ENCODE measurements at places on chromosomes 4 and X.

DNA sequence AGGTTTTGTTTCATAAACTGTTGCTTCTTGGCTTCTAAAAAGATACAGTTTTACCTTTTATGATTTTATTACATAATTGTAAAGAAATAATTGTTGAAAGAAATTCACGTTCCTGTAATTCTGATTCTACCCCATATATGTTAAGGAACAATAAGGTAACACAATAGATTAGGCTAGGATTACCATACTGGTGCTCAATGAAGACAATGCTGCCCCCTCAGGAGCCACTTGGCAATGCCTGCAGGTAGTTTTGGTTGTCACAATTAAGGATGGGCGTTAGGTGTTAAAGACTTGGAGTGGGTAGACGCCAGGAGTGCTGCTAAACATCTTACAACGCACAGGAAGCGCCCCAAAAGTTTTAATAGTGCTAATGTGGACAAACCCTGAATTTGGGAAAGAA, 133.2 kb downstream of the NLGN4X start:
- peak; percentile 3 for DNase-seq

DNA sequence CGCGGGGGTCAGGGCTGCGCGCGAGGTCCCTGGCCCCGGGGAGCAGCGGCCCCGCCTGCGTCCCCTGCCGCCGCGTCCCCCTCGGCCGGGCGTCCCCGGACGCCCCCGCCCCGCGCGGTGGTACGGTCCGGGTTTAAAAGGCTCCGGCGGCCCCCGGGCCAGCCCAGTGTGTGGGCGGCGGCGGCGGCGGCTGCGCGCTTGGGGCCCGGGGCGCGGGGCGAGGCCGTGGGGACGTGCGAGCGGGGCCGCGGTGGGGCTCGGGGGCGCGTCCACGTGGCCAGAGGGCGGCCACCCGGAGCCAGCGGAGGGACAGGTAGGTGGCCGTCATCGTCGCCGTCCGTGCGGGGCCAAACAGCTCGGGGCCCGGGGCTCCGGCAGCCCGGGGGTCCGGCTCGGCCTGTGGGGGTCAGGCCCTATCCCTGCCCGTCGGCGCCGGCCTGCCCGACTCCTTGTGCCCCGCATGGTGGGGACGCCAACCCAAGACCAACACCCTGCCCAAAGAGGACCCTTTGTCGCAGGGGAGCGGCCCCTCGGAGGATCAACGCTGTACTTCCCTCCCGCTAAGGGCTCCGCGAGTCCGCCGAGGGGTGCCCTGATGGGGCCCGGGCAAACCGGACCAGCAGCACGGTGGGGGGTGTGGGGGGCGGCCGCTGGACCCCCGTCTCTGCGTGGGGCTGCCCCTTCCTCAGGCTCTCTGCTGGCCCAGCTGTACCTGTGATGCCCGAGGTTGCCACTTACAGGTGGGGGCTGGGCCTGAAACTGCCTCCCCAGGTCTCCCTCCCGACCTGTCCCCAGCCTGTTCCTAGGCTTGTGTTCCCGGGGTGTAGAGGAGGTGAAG, at the start of gene PLXNA3:
Gene PLXNA3 (plus strand): TSS at position 166 of the 838 bp plus-strand sequence. CDS start 1,903 bp downstream, outside the sequence.
- DNase-seq: peak; percentile 36

- DNase-seq: no peak
Observed at GRCh38 chr4:142933207-142933606, 87.1 kb upstream of the INPP4B start.

- DNase-seq: no peak
Observed at GRCh38 chr4:77225022-77225421, 68.0 kb downstream of the CCNG2 start.

- DNase-seq: no peak
Observed at GRCh38 chr4:167715176-167715575, 377.2 kb upstream of the ANXA10 start.

GRCh38 chr4:76622717-76623116, 187.7 kb downstream of the SHROOM3 start:
- peak; percentile 32 for DNase-seq

- DNase-seq: peak; percentile 58
Observed at GRCh38 chrX:103175944-103176753, 38.8 kb upstream of the BEX4 start.

- DNase-seq: peak; percentile 68
Observed at GRCh38 chrX:24395775-24396174, 35.3 kb downstream of the SUPT20HL1 start.

DNA sequence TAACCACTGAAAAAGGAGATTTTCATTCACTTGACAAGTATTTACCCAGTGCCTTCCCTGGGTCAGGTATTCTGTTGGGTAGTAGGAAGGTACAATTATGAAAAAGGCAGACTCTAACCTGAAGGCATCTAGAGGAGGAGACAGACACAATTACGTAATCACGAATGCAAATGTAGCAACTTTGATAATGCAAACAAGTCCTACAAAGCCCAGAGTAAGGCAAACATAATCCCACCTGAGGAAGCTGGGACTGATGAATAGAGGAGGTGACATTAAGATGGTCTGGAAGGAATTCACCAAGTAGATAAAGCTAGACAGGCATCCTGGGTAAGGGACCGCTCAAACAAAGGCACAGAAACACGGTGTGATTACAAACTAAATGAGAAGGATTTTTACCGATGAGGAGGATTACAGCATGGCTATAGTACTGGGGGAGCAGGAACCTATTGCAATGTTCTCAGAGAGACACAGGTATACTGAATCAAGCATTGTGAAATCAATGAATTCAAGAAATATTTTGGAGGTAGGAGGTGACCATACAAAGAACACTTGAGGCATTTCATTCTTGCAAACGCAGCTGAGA, 37.1 kb downstream of the TMEM150C start:
- DNase-seq: no peak

DNA sequence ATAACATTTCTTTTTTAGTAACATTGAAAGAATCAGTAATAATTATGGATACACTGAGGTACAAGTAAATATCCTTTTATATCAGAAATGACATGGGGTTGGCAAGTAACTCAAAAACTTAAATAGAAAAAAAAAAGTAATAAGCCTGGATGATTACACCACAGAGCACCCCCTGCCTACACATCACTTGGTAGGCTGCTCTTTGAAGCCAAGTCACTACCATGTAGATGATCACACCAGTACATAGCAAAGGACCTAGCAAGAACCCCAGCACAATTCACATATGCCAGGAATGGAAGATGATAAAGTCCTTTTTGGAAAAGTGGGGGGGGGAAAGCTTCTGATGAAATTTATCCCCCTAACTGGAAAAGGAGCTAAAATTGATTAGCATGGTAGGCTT, 56.9 kb downstream of the METTL14 start:
- DNase-seq: no peak

- DNase-seq: no peak
Observed at GRCh38 chrX:17826609-17827496, 34.2 kb downstream of the RAI2 start.

- peak; percentile 18 for DNase-seq
Observed at GRCh38 chr4:61921920-61922319, 721.8 kb downstream of the ADGRL3 start.

GRCh38 chr4:124483048-124483906, 229.3 kb downstream of the ANKRD50 start:
- DNase-seq: peak; percentile 42

DNA sequence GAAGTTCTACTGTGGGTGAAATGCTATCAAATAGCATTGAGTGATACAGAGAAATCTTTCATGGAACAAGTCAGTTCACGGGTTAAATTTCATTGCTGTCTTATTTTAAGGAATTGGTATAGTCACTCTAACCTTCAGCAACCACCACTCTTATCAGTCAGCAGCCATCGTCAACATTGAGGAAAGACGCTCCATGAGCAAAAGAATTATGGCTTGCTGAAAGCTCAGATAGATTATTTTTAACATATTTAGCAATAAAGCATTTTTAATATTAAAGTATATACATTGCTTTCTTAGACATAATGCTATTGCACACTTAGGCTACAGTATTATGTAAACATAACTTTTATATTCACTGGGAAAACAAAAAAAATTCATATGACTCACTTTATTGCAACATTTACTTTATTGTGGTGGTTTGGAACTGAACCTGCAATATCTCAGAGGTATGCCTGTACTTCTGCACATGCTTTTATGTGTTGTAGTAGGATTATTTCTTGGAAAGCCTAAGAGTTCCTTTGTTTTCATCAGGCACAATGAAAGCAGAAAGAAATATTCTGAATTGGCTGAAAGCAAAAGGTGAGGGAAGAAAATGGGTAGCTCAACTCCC, 586.7 kb downstream of the GBA3 start:
- no peak for DNase-seq

GRCh38 chr4:142128529-142128928, 492.1 kb downstream of the IL15 start:
- no peak for DNase-seq

DNA sequence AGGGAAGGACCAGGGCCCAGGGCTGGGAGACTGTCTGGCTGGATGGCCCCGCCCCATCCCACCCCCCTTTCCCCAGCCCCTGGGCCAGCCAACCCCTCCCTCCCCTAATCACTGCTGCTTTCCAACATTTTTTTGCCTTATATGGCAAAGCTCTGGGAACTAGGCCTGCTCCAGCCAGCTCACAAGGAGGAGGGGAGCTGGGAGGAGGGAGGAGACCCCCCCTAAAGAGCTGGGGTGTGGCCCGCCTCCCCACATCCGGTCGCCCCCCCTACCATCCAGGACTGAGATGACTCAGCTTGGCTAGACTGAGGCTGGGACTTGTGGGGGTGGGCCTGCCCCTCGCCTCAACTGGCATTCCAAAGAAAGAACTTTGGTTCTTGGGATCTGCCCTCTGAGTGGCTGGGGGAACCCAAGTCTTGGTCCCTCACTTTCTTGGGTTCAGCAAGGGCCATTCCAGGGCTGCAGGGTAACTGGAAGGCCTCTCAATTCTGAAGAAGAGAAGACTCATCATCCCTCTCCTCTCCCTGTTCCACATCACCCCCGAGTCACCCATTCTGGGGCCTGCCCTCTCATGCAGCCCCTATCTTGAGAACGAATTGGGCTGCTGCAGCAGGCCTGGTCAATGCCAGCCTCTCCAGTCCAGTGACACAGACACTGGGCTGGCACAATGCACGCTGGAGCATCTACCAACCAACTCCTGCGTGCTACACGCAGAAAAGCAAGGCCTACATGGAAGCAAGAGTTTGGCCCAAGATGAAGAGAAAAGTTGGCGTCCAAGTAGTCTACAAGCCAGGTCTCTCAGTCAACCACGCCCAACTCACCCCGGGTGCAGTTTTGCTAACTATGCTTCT, 4.8 kb downstream of the FLNA start:
- DNase-seq: peak; percentile 53

GRCh38 chrX:18490806-18491555, 65.6 kb downstream of the CDKL5 start:
- no peak for DNase-seq

- no peak for DNase-seq
Observed at GRCh38 chrX:131831185-131831520, 191.9 kb upstream of the STK26 start.

- peak; percentile 22 for DNase-seq
Observed at GRCh38 chr4:69057620-69058409, 38.5 kb upstream of the UGT2B7 start.

DNA sequence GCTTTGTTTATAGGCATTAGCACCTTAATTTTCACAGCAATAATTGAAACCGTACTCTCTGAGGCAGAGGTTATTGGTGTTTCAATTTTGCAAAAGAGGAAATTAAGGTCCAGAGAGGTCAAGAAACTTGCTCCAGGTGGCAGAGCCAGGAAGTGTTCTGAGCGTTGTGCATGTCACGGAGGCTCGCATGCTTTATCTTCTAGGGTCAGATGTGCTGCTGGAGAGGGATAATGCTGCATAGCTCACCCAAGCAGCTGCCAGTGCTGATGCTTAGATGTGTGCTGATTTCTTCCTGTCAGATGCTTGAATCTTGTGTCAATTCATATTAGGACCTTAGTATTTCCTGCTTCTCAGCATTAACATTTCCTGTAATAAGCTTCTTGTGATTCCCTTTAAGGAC, 13.0 kb upstream of the FGF5 start:
- DNase-seq: no peak

GRCh38 chr4:86398187-86398586, 38.3 kb upstream of the MAPK10 start:
- DNase-seq: no peak

DNA sequence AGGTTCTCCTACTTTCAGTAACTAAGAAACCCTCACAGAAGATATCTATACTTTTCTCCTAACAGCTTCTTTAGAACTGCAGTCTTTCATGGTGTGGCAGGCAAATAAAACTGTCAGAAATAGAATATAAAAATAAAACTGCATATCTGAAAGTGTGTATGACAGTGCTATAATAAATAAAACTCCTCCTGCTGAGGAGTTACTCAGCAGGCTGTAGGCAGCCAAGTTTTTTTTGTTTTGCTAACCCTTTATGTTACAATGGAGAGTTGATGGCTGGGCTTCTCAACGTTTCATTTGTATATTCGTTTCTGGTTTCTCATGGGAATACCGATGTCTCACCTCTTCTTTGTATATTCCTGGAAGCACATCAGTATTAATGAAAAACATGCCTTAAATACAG, 18.2 kb upstream of the UGT2B10 start:
- no peak for DNase-seq

GRCh38 chr4:39118034-39118658, 56.1 kb downstream of the KLHL5 start:
- DNase-seq: no peak

- DNase-seq: no peak
Observed at GRCh38 chr4:128322311-128322710, 34.7 kb upstream of the PGRMC2 start.

- DNase-seq: no peak
Observed at GRCh38 chr4:155799116-155799793, 40.4 kb downstream of the GUCY1B1 start.

- DNase-seq: no peak
Observed at GRCh38 chr4:165628572-165628971, 244.5 kb upstream of the TLL1 start.

DNA sequence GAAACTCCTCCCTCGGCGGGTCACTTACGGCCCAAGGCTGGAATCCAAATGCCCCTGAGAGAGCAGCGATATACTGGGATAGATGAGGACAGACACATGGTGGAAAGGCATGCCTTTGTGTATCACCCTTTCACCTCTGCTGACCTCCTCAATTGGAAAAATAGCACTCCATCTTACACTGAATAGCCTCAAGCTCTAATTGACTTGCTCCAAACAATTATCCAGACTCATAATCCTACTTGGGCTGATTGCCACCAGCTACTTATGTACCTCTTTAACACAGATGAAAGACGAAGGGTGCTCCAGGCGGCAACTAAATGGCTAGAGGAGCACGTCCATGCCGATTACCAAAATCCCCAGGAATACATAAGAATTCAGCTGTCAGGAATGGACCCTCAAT, 1142.2 kb downstream of the ARAP2 start:
- no peak for DNase-seq

GRCh38 chr4:153223930-153224329, 19.7 kb downstream of the TRIM2 start:
- no peak for DNase-seq

DNA sequence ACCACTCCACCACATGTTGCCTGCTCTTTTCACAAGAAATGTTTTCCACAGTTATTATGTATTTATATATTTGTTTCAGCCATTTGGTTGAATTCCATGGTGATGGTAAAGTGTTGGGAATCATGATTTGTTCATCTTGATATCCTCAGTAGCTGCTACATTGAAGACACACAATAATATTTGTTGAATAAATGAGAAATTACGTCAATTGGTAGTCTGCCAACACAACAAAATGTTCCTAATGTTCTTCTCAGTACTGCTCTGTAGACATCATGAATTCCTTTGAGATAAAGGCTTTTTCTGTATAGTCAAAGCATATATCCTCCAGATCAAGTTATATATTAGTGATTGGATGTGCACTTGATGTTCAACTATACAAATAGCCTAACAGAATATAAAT, 29.5 kb downstream of the CXXC4 start:
- DNase-seq: no peak

- DNase-seq: no peak
Observed at GRCh38 chrX:12949205-12949926, 25.5 kb upstream of the TMSB4X start.

Data from HT-29 (cell line).